ENCODE measurements at places on chromosomes 3 and 15. TPM values are rescaled to one million over a fixed set of nuclear protein-coding genes. Genes with fewer than 3 reads are reported as not detected.
A peak's percentile ranks its signal among the peaks of the same experiment; 100 is the strongest.

- H3K36me3 ChIP-seq, result no peaks in the 10 kb centered on the region
- H3K4me1 ChIP-seq, result no peaks in the 10 kb centered on the region
- no peak overlapping the region for H3K27ac ChIP-seq
- H3K27me3 ChIP-seq, result no peaks in the 10 kb centered on the region
- no peak overlapping the region for H3K4me3 ChIP-seq
Observed at GRCh38 chr15:25497934-25498333, 59.1 kb upstream of the UBE3A start.

DNA sequence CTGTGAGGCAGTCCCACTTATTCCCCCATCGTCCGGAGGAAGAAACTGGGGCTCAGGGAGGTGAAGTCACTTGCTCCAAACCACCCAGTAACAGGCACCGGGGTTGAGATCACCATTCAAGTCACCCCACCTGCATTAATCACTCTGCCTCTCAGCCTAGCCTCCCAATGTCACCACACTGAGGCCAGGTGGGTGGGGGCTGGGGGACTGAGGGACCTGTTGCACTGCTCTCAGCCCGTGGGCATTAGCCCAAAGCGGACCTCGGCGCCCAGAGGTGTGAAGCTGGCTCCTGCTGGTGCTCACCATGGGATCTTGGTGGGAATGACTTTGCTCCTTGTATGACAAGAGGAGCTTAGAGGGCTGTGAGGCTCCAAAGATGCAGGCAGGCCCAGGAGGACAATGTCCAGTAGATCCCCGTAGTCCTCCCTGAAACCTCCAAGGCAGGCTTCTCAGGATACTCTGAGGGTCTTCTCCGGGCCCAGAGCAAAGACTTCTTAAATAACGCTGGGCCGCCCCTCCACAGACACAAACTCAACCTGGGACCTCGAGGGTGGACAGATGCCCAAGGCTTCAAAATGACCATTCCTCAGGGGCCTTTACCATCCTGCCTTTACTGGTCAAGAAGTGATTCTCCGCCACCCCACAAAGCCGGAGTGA, 1.7 kb downstream of the NT5DC2 start:
- no peaks in the 10 kb centered on the region for H3K36me3 ChIP-seq
- H3K27me3 ChIP-seq, result no peaks in the 10 kb centered on the region
- peak overlapping the region; percentile 94 for H3K27ac ChIP-seq
- no peak for DNase-seq
- H3K4me3 ChIP-seq, result peak overlapping the region; percentile 64

- no peaks in the 10 kb centered on the region for H3K4me1 ChIP-seq
- H3K27me3 ChIP-seq, result no peaks in the 10 kb centered on the region
- no peaks in the 10 kb centered on the region for H3K36me3 ChIP-seq
- no peak overlapping the region for H3K27ac ChIP-seq
Observed at GRCh38 chr15:28911310-28911931, 25.6 kb downstream of the APBA2 start.

- DNase-seq, result peak; percentile 82
- H3K27ac ChIP-seq, result no peak within 1 kb of the TSS
- no peaks in the 10 kb centered on the region for H3K27me3 ChIP-seq
- no peaks in the 10 kb centered on the region for H3K4me1 ChIP-seq
- H3K4me3 ChIP-seq, result peak within 1 kb of the TSS; percentile 20
- H3K36me3 ChIP-seq, result no peaks in the 10 kb centered on the region
Observed at GRCh38 chr3:51706788-51707731, at the start of gene GRM2. Gene GRM2 (plus strand): TSS chr3:51707068. CDS start chr3:51708984, 1,916 bp downstream.

GRCh38 chr3:16411441-16411840, 102.1 kb downstream of the RFTN1 start:
- no peak for DNase-seq
- no peaks in the 10 kb centered on the region for H3K4me1 ChIP-seq
- no peak overlapping the region for H3K27ac ChIP-seq
- H3K4me3 ChIP-seq, result no peak overlapping the region
- no peaks in the 10 kb centered on the region for H3K27me3 ChIP-seq
- no peaks in the 10 kb centered on the region for H3K36me3 ChIP-seq

GRCh38 chr15:54307252-54307902, 329.1 kb downstream of the UNC13C start:
- H3K36me3 ChIP-seq, result no peaks in the 10 kb centered on the region
- no peak overlapping the region for H3K27ac ChIP-seq
- H3K4me1 ChIP-seq, result no peaks in the 10 kb centered on the region
- no peaks in the 10 kb centered on the region for H3K27me3 ChIP-seq
- H3K4me3 ChIP-seq, result no peak overlapping the region

DNA sequence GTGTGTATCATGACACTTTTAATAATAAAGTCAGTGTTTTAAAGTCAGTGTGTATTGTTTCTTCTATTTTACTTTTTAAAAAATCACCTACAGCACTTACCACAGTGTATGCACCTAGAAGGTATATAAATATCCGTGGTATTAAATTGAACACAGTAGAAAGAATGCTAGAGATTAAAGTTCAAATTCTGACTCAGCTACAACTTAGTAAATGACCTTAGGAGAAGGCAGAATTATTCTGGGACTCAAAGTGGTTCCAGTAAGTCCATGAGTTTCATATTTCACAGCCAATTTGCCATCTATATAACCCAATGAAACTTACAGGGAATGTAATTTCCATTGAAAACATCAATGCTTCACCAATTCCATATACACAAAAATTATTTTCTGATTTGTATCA, 52.7 kb upstream of the MAP4 start:
- H3K27ac ChIP-seq, result no peak overlapping the region
- H3K4me1 ChIP-seq, result no peaks in the 10 kb centered on the region
- no peak overlapping the region for H3K4me3 ChIP-seq

GRCh38 chr3:112496366-112497067, 2.8 kb downstream of the BTLA start:
- no peak for DNase-seq
- H3K27me3 ChIP-seq, result no peaks in the 10 kb centered on the region
- no peak overlapping the region for H3K4me3 ChIP-seq
- H3K4me1 ChIP-seq, result no peaks in the 10 kb centered on the region
- no peak overlapping the region for H3K27ac ChIP-seq

DNA sequence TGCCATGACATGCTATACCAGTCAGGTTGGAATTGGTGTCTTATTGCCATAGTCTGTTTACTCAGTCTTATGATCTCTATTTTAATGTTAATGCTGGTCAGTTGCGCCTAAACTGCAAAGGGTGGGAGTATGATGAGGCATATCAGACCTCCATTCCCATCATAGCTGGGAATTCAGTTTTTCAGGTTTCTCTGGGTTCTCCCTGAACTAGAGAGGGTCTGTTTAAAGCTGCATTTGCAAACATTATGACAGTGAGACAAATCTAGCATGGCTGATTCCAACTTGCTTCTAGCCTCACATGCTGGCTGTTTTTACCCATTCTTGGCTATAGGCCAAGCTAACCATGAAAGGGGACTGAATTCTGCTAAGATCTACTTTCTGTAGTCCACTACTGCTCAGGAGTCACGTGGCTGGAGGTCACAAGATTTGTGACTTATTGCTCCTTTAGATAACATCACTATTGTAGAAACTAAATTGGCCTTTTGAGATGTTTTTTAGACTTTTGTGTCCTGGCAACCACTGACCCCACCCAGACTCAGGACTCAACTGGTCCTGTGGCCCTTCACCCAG, 96.5 kb downstream of the TGFBR2 start:
- DNase-seq, result no peak
- no peaks in the 10 kb centered on the region for H3K4me1 ChIP-seq
- H3K4me3 ChIP-seq, result no peak overlapping the region
- H3K27ac ChIP-seq, result no peak overlapping the region
- H3K27me3 ChIP-seq, result no peaks in the 10 kb centered on the region

DNA sequence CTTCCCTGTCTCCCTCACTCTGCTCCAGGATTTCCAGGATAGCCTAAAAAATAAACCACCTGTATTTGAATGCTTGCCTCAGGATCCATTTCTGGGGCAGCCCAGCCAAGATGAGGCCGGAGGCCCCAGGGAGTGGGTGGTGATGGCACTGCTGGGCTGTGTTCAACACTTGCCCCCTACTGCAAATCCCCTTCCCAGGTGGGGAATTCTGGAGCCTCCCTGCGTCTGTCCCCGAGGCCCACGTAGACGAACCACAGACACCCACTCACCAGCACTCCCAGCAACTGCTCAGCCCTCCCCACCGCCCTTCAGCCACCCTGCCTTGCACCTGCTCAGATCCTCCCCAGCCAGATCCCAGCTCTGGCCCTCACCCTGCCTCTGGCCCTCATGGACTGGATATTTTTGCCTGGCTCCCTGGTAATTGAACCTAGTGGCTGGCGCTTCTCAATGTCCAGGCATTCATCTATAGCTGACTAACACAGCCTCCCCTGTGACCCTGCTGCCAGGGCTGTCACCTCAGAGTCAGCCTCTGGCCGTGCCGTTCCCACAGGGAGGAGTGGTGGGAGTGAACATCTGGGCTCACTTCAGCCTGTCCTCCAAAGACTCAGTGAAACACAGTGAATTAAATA, 17.1 kb upstream of the EPB42 start:
- DNase-seq, result no peak
- no peaks in the 10 kb centered on the region for H3K27me3 ChIP-seq
- H3K4me1 ChIP-seq, result no peaks in the 10 kb centered on the region
- no peak overlapping the region for H3K4me3 ChIP-seq
- H3K27ac ChIP-seq, result no peak overlapping the region
- H3K36me3 ChIP-seq, result no peaks in the 10 kb centered on the region

DNA sequence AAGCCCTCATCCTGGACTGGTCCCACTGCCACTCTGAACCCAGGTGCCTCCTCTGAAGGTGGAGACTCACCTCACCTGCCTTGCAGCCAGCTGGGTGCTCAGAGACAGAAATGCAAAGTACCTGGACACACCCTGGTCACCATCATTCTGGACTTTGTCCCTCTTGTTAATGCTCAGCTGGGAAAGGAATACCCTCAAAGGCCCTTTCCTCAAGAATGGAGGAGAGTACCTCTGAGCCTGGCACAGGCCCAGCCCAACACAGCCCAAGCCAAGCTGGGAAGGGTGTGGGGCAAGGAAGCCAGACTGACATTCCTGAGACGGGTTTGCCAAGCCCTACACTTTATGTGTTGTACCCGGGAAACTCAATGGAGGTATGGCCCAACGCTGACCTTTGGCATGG, 983 bp upstream of the ALAS1 start:
- no peak overlapping the region for H3K4me3 ChIP-seq
- H3K27ac ChIP-seq, result peak overlapping the region; percentile 87
- no peaks in the 10 kb centered on the region for H3K36me3 ChIP-seq
- H3K27me3 ChIP-seq, result no peaks in the 10 kb centered on the region
- H3K4me1 ChIP-seq, result peaks cover 5% of the 10 kb centered on the region

GRCh38 chr3:107421170-107421792, 44.0 kb downstream of the CCDC54 start:
- H3K27me3 ChIP-seq, result no peaks in the 10 kb centered on the region
- H3K27ac ChIP-seq, result no peak overlapping the region
- no peaks in the 10 kb centered on the region for H3K36me3 ChIP-seq
- H3K4me3 ChIP-seq, result no peak overlapping the region
- no peak for DNase-seq

DNA sequence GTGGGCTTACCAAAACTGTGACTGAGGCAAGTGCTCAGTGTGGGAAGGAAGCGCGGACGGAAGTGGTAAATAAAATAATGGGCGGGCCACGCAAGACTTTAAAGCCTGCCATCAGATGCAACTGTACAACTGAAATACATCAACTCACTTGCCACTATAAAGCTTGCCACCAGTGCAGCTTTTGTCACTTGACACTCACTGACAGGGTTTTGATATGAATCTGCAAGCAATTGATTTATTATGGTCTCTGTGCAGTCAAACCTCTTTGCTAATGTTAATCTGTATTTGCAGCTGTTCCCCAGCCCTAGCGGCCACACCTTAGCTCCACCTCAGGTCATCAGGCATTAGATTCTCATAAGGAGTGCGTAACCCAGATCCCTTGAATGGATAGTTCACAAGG, 2.3 kb upstream of the GFM1 start:
- H3K27ac ChIP-seq, result no peak overlapping the region
- H3K36me3 ChIP-seq, result no peaks in the 10 kb centered on the region
- no peak overlapping the region for H3K4me3 ChIP-seq
- no peaks in the 10 kb centered on the region for H3K27me3 ChIP-seq

- no peak overlapping the region for H3K4me3 ChIP-seq
- H3K4me1 ChIP-seq, result no peaks in the 10 kb centered on the region
- DNase-seq, result no peak
- H3K36me3 ChIP-seq, result no peaks in the 10 kb centered on the region
- no peaks in the 10 kb centered on the region for H3K27me3 ChIP-seq
Observed at GRCh38 chr15:25718169-25718536, 145.0 kb downstream of the ATP10A start.

DNA sequence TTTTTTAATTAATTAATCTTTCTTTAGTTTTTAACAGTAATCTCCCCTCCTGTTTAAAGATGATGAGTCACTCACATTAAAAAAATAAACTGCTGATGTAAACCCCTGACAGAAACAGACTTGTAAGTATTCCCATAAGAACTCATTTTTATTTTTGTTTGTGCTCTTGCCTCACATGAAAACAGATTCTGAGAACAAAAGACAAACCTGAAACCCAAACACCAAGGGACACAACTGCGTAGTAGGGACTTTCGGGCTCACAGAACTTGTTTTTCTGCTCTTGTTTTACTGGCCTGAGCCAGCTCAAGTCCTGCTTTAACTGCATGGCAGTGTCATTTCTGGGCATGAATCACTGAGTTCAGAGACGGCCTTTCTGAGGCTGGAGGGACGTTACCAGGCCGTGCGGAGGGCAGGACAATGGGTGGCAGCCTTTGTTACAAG, 600.8 kb downstream of the FOXP1 start:
- H3K4me3 ChIP-seq, result no peak overlapping the region
- DNase-seq, result peak; percentile 63
- H3K27ac ChIP-seq, result peak overlapping the region; percentile 87
- H3K27me3 ChIP-seq, result no peaks in the 10 kb centered on the region
- peaks cover 3% of the 10 kb centered on the region for H3K36me3 ChIP-seq

DNA sequence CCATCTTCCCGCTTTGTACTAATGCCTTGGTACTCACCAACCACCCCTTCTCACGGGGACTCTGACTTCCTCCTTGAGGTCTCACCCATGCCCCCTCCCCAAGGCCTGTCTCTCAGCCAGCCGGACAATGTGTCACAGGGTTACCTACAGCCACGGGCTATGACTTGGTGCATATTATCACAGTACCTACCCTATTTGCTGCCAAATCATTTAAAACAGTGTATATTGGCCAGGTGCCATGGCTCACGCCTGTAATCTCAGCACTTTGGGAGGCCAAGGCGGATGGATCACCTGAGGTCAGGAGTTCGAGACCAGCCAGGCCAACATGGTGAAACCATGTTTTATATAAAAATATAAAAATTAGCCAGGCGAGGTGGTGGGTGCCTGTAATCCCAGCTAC, 93.4 kb upstream of the TBL1XR1 start:
- no peak overlapping the region for H3K4me3 ChIP-seq
- no peak for DNase-seq
- no peaks in the 10 kb centered on the region for H3K36me3 ChIP-seq
- no peaks in the 10 kb centered on the region for H3K4me1 ChIP-seq

GRCh38 chr15:99536422-99537040, 29.3 kb upstream of the MEF2A start:
- H3K36me3 ChIP-seq, result no peaks in the 10 kb centered on the region
- H3K4me1 ChIP-seq, result peaks cover 3% of the 10 kb centered on the region
- H3K27me3 ChIP-seq, result no peaks in the 10 kb centered on the region
- H3K27ac ChIP-seq, result peak overlapping the region; percentile 50

SNRPA1 gene
- total RNA-seq, result 51.1 TPM

IL5RA gene
- total RNA-seq, result 0.48 TPM

GXYLT2 gene
- 7.4 TPM for total RNA-seq

TNNC1 gene
- total RNA-seq, result 4.2 TPM

IL1RAP gene
- 15.4 TPM for total RNA-seq

PLS1 gene
- total RNA-seq, result 1.6 TPM

CPN2 gene
- total RNA-seq, result not detected

SLC49A4 gene
- total RNA-seq, result 17.6 TPM

CYP8B1 gene
- total RNA-seq, result not detected

MUC4 gene
- total RNA-seq, result not detected
